Kidney epithelial cell (primary cell): ENCODE measurements at places on chromosomes 5 and 9. TPM values are rescaled to one million over a fixed set of nuclear protein-coding genes. Genes with fewer than 3 reads are reported as not detected.

DNA sequence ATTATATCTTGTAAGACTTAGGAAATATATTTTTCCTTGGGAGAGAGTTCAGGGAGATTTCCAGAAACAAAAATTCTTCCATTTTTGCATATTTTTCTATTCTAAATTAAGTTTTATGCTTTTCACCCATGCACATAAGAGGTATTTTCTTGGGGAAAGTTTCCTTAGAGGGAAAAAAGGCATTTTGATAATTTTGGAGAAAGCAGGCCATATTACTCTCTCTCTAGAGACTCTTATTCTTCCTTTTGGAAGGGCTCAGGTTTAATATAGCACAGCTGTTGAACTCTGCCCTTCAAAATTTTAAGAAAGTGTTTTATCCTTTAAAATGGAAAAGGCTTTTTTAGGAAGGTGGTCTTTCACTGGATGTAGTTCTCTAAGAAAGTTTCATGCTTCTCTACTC is 8.0 kb downstream of the NDUFS4 start:
- DNase-seq: no peak

GRCh38 chr5:124050120-124050770 is 538.3 kb downstream of the CSNK1G3 start:
- DNase-seq: no peak

Gene RANBP3L
- 0.07 TPM in 1 of 2 replicates, not detected in the other for total RNA-seq

- DNase-seq: no peak
Measured at GRCh38 chr5:74382987-74383593, 257.4 kb downstream of the ENC1 start.

DNA sequence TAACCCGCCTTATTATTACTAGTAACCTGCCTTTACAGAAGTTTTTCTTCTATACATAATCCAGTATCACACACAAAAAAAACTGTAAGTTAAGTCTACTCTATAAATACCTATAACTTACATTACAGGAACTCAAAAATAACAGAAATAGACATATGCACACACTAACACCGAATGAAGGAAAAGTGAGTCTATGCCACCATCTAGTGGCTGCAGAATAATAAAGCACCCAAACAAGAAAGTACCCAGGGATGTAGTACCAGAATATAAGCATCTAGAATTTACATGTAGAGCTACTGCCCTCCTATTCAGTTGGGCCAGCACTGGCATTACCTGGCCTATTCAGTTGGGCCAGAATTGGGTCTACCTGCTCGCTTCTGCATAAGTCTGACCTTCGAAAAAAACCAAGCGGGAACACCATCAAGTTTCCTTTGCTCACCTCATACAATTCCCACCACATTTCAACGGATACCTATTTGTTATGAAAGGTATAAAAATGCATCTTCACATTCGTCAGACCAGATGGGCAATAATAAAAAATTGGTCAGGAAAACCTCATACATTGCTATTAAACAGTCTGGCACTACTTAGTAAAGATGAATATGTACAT is 4.0 kb upstream of the NIPSNAP3A start:
- DNase-seq: no peak

DNA sequence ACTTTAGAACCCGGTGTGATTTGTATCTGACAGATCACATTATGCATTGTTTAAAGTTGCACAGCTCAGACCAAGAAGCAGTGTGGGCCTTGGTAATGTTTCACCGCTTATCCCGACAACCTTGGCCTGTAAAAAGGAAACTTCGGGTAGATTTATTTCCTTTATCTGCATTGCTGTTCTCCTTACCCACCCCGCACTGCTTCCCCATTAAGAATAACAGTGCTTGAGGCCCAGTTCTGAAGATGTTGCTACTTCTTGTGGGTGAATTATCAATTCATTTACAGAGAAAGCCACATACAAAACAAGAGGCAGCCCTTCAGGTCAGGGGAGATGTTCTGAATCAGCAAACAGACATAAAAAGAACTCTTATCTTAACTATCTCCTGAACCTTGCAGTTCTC is 8.4 kb downstream of the SMARCA2 start:
- no peak for DNase-seq

Gene NUTM2F
- total RNA-seq: not detected in 2 replicates

- DNase-seq: no peak
Measured at GRCh38 chr5:52811067-52811749, 23.5 kb downstream of the ITGA1 start.

- DNase-seq: no peak
Measured at GRCh38 chr5:180171568-180172094, 37.4 kb downstream of the RASGEF1C start.

DNA sequence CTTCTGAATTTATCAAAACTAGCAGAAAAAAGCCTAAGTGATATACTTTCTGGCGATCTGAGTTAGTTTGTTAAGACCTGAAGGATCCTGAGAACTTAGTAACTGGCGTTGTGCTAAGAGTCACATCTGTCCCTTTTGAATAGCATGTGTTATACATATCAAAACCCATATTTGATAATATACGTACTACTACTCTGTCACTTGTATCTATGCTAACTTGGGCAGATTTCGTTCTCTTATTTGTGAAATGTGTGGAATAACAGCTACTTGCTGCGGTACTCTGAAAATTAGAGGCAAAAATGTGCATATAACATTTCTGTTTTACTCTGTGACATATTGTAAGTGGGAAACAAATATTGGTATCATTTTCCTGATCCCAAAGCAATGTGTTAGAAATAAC is 126.4 kb downstream of the PARP8 start:
- DNase-seq: no peak

DNA sequence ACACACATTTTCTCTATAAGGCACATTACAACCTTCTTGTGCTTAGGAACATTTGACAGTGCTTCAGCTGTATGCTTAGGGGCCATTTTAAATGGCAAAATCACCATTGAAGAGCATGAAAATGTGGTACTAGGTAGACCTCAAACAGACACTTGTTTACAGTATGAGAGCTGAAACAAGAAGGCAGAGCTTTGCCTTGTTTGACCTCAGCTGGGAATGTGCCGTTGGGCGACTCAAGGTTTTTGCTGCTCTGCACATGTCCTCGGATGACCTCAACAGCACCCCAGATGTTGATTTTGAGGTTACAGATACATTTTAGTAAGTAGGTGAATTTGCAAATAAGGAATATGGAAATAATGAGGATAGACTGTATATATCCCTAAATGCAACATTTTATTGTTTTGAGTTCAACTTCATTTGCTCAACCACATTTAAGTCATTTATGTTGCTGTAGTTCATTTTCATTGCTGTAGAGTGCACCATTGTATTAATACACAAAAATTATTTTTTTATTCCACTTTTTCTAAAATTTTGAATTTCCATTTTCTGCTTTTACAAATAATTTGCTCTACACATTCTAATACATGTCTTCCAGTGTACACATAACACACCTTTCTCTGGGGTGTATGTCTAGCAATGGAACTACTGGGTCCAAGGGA is 206.8 kb downstream of the NR3C1 start:
- DNase-seq: no peak

DNA sequence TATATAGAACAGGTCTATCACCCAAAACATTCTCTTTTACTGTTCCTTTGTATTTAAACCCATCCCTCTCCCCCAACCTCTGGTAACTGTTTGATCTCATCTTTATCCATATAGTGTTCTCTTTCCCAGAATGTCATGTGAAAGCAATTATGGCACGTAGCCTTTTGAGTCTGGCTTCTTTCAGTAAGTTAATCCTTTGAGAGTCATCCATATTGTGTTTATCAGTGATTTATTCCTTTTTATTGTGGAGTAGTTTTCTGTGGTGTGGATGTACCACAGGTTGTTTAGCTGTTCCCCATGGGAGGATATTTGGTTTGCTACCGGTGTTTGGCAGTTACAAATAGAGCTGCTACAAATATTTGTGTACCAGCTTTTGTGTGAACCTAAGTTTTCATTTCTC is 38.0 kb downstream of the HMGXB3 start:
- DNase-seq: no peak

- no peak for DNase-seq
Measured at GRCh38 chr5:99054972-99055371, 126.2 kb upstream of the CHD1 start.

- no peak for DNase-seq
Measured at GRCh38 chr9:73348471-73348870, 196.8 kb downstream of the ANXA1 start.

- DNase-seq: no peak
Measured at GRCh38 chr5:58938563-58939424, 355.9 kb downstream of the RAB3C start.

GRCh38 chr9:94908583-94909249 is 182.2 kb downstream of the AOPEP start:
- DNase-seq: no peak

Gene GRXCR2
- not detected in 2 replicates for total RNA-seq

DNA sequence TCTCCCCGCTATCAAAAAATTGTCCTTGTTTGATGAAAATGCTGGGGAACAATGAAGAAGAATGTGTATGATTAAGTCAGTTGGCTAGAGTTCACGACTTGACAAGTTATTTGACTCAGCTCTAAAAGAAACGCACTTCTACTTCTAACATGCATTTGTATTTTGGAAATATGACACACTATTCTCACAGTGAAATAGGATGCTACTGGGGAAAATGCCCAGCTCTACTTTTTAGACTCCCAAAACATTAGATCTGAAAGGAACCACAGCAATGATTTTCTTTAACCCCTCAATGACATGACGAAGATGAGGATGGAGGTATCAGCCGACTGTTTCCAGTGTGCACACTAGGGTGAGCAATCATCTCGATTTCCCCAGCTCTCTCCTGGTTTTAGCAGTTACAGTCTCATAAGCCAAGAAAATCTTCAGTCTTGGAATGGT is 83.6 kb upstream of the PCSK1 start:
- no peak for DNase-seq

Gene FCN1
- total RNA-seq: not detected in 2 replicates

- DNase-seq: no peak
Measured at GRCh38 chr9:102534031-102534430, 461.1 kb upstream of the CYLC2 start.

Gene ZNF483
- 4.2 and 5.2 TPM in 2 replicates for total RNA-seq

GRCh38 chr5:110401881-110402280 is 324.6 kb downstream of the TMEM232 start:
- DNase-seq: no peak

Gene SMC5
- 20.8 and 25.4 TPM in 2 replicates for total RNA-seq

DNA sequence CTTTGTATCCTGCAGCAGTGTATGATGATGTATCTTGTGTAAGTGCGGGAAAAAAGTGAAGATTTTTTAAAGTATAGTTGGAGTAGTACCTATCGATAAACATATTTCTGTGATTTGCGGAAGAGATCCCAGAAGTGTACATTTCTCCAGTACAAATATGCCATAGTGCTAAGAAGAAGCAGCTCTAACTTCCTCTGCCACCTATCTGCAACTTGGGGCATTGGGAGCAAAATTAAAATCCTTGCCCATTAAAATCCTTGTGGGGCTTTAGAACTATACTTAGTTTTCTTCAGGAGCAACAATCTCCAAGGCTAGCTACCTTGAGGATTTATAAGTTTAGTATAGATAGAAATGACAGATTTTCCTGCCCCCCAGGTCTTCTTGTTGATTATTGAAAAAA is 123.7 kb downstream of the VCAN start:
- no peak for DNase-seq

DNA sequence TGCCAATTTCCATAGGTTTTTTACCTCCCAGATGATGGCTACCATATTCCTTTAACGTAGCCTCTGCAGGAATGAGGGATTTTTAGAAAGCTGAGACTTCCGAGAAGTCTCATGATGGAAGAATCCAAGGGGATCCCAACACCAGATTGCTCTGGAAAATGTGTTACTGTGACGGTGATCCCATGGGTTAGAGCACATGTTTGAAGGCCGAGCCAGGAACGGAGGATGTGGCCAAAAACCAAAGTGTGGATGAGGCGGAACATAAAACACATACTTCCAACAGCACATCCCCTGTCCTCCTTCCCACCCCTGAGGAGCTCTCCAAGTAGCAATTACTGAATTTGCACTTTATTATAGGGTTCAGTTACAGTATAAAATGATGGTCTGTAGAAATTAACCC is 82.6 kb downstream of the GPR21 start:
- no peak for DNase-seq

DNA sequence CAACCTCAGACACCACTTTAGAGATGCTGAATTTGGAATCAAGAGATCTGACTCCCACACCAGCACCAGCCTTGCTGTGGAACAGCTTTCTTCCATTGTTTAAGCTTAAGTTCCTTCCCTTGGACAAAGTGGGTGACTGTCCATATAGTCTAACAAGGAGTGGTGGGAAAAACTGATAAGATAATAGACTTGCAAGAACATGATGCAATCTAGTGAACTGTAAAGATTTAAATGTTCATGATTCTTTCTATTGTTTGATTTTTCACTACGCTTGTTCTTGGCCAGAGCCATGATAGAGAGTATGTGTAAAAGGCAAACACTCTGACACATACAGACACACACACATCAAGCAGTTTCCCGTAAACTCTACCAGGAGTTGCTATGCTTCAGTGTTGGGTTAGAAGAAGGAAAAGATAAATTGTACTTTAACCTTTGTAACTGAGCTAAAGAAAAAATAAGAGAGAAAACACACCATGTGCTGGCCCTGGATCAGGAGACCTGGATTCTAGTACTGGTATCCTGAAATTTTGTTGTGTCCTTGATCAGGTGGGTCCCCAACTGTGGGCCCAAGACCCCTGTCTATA is 94.3 kb downstream of the PAPPA start:
- DNase-seq: no peak

- DNase-seq: no peak
Measured at GRCh38 chr9:22142671-22143070, 133.6 kb upstream of the CDKN2B start.

Gene CAPSL
- total RNA-seq: not detected in 2 replicates

GRCh38 chr5:133396814-133397213 is 215.5 kb downstream of the FSTL4 start:
- no peak for DNase-seq

- DNase-seq: no peak
Measured at GRCh38 chr9:101673642-101674041, 64.8 kb downstream of the GRIN3A start.

GRCh38 chr5:155587458-155587857 is 573.9 kb downstream of the KIF4B start:
- no peak for DNase-seq

DNA sequence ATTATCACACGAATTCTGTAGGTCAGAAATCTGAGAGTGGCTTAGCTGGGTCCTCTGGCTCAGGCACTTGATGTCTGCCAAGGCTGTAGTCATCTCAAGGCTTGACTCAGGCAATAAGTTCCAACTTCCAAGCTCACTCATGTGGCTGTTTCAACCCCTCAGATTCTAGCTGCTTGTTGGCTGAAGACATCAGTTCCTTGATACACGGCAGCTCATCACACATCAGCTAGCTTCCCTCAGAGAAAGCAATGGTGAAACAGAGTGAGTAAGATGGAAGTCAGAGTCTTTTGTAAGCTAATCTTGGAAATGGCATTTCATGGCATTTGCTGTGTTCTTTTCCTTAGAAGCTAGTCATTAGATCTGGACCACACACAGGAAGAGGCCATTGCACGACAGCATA is 204.2 kb upstream of the PTGER4 start:
- DNase-seq: no peak

Gene SHOC1
- total RNA-seq: not detected in 2 replicates

Gene IL13
- not detected in 2 replicates for total RNA-seq
